NCI-H524 treated with DMSO at 0.1 percent for 48 hours (cell line): ENCODE measurements at places on chromosomes 3 and 15.

GRCh38 chr3:51538115-51538458, 432 bp upstream of the RAD54L2 start:
- no peak for DNase-seq

- DNase-seq, result no peak
Observed at GRCh38 chr3:114721209-114721608, 425.9 kb downstream of the ZBTB20 start.

DNA sequence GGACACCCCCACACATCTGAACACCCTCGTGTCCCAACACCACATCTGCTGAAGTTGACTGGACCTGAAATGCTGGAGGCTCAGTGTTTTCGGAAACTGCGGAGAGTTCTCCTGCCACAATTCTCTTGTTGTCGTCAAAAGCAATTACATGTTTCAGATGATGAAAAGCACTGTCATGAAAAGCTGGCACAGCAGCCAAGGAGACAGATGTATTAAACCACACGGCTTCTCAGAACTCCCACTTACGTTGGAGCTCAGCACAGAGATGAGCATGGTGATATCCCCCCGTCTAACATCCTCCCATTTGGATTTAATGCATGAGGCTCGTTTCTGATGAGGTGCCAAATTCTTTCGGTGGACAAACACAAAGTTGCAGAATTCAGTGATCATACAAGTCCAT, 180.1 kb downstream of the RORA start:
- DNase-seq, result no peak

DNA sequence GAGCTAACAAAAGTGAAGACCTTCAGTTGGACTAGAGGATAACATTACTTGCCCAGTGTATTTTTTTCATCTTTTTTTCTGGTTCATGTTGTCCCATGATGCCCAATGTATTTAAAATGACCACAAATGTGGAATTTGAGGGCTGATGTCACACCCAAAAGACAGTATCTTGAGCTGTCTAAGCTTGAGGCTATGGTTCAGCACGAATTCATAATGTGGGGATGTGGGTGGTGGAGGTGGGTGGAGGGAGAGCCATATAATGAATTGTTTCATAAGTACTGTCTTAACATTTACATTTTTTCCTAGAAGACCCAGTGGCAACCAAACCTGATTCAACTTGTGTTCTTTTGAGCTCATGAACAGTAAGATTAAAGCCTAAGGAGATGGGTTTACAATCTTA, 37.5 kb downstream of the CHAC1 start:
- DNase-seq, result no peak

GRCh38 chr15:99021694-99022093, 14.1 kb upstream of the PGPEP1L start:
- no peak for DNase-seq

DNA sequence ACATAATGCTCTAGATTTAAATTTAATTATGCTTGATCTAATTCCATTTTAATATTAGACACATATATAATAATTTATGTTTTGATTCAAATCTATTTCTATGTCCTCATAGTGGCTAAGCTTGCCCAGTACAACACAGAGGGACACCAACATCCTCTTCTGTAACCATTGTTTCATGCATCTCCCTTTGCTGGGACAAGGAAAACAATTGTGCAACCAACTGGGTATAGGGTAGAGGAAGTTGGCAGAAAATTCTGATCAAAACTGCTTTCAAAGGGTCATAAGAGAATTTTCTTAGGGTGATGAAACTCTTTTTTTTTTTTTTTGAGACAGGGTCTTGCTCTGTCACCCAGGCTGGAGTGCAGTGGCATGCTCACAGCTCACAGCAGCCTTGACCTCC, 121.4 kb upstream of the SGO1 start:
- no peak for DNase-seq

DNA sequence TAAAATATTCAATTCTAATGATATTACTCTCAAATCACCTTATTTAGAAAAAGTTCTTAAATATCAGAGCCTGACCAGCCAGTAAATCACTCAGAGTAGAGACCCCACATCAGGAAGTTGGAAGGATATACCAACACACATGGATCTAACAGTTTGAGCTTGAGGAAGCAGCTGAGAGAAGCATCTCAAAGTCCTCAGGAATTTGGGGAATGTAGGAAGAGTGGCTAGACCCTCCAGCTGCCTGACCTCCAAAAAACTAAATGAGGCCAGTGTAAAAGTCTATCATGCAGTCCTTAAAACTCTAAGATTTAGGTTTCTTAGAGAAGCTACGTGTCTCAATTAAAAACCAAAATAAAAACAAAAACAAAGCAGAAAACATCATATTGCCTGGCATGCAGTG, 55.4 kb downstream of the SETD2 start:
- DNase-seq, result no peak

GRCh38 chr15:88894348-88894818, 961 bp downstream of the HAPLN3 start:
- DNase-seq, result no peak

DNA sequence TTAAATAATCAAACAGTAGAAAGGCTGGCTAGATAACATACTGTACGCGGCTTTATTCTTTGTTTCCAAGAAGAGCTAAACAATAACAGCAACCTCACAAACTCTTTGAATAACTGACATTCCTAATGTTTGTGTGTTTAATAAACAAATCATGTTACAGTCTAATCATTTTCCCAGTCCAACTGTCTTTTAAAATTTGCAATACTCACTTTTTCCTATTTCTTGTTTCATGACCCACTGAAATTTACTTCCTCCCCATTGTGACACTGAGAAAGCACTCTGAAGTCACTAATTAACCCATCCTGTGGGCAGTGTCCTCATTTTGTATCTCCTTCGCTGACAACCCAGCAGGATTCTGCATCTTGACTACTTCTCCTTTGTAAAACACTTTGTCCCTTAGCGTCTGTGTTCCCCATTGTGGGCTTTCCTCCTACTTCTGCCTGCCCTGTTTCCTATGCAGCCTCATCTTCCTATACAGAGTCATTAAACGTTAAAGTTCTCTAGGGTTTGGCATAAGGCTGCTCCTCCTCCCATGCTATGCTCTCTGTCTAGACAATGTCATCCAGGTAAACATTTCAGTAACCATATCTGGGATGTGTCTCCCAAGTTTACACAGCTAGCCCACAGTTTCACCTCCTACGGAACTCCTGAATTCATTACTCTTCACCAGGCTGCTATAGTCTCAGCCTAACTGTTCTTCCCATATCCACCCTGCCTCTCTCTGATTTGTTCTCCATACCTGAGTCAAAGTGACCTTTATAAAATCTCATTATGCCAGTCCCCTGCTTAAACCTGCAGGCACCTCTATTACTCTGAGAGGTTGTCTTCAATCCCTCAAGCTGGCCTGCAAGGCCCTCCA, 148.9 kb downstream of the GREM1 start:
- DNase-seq, result no peak
